DND-41 (cell line): ENCODE measurements at places on chromosomes 7 and 10.
A peak's percentile ranks its signal among the peaks of the same experiment; 100 is the strongest.

DNA sequence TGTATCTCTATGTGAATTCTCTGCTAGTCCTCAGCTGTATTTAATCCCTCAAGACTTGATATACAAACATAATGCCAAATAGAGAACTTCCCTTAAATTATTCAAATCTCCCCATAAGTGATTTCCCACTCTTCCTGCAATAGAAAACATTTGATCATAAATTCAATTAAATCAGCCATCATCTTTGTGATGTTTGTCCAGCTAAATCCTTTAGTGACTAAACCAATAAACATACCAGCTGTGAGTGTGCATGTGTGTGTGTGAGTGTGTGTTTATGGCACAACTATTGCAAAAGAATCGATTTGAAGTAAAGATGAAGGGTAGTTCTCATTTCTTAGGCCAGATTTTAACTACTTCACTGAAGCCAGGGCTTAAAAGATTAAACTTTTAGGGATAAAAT lies 175.5 kb upstream of the FZD1 start:
- no peak for DNase-seq

DNA sequence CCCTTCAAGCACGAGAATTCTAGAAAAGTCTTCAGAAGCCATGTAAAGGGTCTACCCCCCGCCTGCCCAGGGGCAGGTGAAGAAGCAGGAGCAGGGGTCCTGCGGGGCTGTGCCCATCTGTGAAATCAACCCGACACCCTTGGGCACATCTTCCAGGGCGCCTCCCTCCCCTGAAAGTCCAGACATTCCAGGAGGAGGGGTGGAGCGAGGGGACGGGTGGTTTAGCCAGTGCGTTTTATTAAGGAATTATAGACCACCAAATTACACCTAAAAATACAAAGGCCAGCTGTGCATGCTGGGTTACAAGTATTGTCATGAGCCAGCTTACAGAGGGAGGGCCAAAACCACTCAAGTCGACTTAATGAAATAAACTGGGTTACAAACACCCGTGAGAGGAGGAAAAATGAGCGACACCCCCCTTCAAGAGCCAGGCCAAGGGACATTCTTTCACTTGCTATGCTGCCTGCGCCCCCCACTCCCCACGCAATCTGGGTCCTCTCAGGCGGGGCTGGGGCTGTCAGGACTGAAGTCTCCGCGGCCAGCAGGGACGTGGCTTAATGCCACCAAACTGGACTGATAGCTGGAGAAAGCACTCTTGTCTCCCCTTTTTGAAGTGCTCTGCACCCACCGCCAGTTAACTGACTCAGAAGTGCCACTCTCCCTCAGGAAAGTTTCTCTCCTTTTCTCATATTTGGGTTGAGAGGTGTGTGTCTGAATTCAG lies 360.3 kb downstream of the FRMD4A start:
- no peak for DNase-seq

DNA sequence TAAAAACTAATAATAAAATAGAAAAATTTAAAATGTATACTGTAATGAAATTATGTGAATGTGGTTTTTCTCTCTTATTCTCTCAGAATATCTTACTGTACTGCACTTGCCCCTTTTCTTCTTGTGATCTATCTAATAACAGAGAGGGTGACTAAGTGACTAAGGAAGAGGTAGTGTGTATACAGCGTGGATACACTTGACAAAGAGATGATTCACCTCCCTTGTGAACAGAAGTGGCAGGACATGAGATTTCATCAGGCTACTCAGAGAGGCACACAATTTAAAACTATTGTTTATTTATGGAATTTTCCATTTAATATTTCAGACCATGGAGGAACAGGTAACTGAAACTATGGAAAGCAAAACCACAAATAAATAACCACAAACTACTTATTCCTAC lies 806.6 kb upstream of the GHITM start:
- no peak for DNase-seq

DNA sequence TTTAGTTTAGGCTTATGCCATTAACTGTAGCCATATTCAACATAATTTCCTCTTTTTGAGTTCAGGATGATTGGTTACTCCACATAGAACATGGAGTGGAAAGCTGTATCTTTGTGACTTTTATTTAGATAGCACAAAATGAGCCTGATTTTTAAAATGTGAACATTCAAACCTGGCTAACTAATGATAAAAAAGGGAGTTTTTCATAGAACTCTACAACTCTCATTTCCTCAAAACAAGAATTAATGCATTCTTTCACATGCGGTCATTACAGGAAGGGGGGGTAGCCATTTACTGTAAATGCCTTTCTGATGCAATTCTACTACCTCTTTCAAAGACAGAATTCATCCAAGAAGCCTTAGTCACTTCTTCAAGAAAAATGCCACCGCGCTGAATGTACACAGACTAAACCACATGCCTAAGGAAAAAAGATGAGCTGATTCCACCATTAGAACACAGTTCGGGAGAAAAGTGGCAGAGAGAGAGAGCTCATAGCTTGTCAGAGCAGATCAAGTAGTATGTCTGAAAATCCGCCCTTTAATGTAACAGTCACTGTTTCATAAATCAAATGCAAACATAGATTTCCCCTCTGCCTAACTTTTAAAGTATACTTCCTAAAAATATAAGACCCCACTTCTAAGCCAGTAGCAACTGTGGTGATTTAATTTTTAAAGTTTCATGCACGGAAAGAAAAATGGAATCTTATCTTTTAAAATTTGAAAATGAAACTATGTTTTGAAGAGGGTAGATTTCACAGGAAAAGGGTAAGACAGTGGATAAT lies 226.4 kb upstream of the KLF14 start:
- peak; percentile 54 for DNase-seq

DNA sequence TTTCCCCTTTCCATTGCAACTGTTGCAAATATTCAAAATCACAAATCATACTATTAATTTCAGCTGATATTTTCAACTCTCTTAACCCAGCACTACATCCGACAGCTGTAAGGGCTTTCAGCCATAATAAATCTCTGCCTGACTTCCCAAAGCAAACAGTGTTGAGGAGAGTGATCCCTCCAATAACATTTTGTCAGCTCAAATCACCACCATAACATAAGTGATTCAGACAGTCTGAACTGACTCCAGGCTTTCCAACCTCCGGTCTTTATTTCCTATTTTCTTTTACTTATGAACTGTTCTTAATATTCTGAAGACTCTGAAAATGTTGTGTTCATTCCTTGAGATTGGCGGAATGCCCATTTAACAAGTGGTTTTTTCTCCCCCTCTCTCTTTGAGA lies 1085.9 kb downstream of the GATA3 start:
- no peak for DNase-seq

GRCh38 chr7:24283554-24283896 lies 465 bp upstream of the NPY start:
- DNase-seq: peak; percentile 9

DNA sequence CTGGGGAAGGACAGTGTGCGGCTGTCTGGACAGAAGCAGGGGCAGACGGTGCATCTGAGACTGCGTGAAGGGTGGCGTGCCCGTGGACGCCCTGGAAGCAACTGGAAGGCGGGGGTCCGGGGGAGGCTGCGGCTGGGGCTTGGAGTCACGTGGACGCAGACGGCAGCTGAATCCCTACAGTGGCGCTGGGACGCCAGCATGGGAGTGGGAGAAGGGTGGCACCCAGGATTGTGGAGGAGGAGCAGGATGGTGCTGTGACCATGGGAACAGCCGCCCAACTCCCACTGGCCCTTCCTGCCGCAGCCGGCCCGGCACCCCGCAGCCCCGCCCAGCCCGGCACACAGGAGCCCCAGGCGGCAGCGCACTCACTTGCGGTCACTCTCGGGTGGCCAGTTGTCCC lies 9.7 kb downstream of the INTS1 start:
- DNase-seq: no peak
